ENCODE measurements at places on chromosomes 13 and 19.
A peak's percentile ranks its signal among the peaks of the same experiment; 100 is the strongest.

- DNase-seq, result no peak
Measured at GRCh38 chr19:43318796-43319314, 34.6 kb upstream of the CD177 start.

GRCh38 chr13:68666774-68667397 lies 1436.8 kb upstream of the PCDH9 start:
- DNase-seq, result no peak

DNA sequence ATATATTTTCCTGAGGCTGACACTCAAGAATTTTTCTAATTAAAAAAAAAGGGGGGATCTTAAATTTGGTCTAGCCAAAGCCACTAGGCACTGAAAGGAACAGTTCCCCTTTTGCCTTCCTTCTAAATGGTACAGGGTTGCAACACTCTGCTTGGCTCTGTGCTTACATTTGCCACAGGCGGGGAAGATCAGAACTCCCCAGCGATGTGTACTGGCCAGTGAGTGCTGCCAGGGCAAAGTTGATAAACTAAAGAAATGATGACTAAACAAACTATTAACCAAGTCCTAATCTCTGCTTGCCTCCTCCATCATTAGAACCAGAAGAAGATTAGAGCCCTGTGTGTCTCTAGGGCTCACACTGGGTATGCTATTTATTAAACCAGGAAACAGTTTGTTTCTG lies 75.3 kb upstream of the SCEL start:
- no peak for DNase-seq

- no peak for DNase-seq
Measured at GRCh38 chr19:4597278-4597974, 37.9 kb upstream of the SEMA6B start.

DNA sequence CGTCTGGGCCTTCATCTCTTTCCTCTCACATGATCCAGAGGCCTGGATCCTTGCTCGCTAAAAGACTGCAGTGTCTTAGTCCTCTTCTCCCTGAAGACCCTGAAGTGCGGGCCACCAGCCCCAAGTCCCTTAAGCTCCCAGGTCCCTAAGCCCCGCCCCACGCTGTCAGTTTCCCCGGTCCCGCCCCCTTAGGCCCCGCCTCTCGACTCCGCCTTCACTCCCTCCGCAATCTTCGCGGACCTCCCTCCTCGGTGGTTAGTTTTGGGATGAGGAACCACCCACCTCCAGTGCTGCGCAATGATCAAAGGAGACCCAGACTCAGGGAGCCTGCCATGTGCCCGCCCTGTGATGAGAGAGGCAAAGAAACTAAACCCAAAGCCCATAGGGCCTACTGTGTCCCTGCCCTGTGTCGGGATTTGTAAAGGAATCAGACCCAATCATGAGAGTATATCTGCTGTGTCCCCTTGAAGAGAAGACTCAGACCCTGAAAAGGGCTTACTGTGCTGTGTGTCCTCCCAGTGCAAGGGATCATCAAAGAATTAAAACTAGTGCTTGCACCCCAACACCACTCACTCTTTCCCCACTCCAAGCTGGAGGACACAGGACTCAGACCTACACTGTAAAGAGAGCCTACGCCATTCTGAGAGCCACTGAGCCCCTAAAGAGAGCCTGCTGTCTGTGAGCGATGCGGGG lies 3.0 kb upstream of the COX6B1 start:
- peak; percentile 53 for DNase-seq
